Stimulated activated CD8-positive, alpha-beta memory T cell treated with anti-CD3 and anti-CD28 coated beads, Interleukin-15, amount 100 ng/mL, for 48 hours (primary cell): ENCODE measurements at places on chromosomes 7 and 10.

- no peak for DNase-seq
These were observed 78.3 kb downstream of the SH3PXD2A start for GRCh38 chr10:103776878-103777591.

DNA sequence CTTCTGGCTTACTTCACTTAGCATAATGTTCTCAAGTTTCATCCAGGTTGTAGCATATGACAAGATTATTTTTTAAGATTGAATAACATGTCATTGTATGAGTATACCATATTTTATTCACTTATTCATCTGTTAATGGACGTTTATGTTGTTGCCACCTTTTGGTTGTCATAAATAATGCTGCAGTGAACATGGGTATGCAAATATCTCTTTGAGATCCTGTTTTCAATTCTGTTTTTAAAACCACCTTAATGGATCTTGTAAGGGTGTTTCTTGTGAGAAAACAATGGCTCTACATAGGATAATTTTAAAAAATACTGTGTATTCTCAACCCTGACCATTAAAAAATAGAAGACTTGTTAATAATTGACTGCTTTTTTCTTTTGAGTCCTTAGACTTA, 290.7 kb upstream of the TMEM229A start:
- no peak for DNase-seq

GRCh38 chr7:1068013-1068412, 19.9 kb upstream of the GPER1 start:
- DNase-seq = no peak

- DNase-seq = no peak
These were observed 144.9 kb upstream of the MAGI2 start for GRCh38 chr7:79598351-79598750.

GRCh38 chr7:80070391-80070790, 64.2 kb upstream of the GNAI1 start:
- no peak for DNase-seq

GRCh38 chr7:134527979-134528371, 608 bp downstream of the AKR1B10 start:
- DNase-seq = no peak

- no peak for DNase-seq
These were observed 336.8 kb downstream of the ARL4A start for GRCh38 chr7:13024121-13024674.

- no peak for DNase-seq
These were observed 274.4 kb upstream of the YAE1 start for GRCh38 chr7:39291628-39292410.

DNA sequence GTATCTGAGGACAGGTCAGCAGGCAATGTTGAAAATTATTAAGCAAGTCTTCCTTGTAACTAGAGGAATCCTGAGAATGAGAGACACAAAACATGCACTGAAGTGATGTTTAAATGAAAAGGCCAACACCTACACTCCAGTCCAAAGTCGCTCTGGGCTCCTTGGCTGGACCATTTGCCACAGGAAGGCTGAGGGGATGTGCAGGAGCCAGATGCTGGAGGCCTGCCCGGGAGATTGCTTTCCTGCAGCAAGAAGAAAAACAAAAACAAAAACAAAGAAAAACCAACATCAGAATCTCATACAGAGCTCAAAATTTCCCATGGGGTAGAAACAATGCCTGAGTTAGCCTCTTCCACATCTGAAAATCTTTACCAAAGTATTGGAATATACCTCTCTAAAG, 157.0 kb downstream of the DGKI start:
- no peak for DNase-seq

DNA sequence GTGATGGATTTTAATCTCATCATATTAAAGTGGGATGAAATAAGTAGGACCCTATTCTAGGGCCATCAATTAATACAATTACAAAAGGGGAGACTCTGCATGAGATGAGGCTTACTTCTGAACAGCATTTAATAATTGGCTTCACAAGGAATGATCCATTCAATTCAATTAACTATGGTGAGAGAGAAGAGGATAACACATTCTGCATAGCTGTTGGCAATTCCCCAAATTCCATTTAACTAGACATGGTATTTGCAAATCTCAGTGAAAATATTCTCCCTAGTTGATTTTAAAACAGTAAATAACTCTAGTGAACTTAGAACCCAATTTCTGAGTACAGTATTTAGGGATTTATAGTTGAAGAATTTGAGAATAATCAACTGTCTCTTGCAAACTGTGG, 145.3 kb downstream of the NOC3L start:
- DNase-seq = no peak

DNA sequence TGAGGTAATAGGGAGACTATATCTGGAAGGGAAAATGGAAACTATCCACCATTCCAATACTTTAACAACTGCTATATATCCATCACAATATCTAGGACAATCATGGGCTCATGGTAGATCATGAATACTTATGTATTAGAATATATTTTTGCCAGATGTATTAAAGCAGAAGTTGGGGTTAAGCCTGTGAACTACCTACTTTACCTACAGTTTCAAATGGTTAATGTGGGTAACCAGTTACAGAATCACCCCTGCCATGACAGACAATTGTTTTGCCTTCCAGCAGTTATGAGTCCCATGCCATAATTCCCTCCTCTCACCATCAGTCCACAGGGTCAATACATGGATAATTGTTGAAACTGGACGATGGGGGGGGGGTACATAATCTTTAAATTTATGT, 29.9 kb upstream of the RAPGEF5 start:
- no peak for DNase-seq

- no peak for DNase-seq
These were observed 44.5 kb downstream of the PRTFDC1 start for GRCh38 chr10:24907956-24908355.

DNA sequence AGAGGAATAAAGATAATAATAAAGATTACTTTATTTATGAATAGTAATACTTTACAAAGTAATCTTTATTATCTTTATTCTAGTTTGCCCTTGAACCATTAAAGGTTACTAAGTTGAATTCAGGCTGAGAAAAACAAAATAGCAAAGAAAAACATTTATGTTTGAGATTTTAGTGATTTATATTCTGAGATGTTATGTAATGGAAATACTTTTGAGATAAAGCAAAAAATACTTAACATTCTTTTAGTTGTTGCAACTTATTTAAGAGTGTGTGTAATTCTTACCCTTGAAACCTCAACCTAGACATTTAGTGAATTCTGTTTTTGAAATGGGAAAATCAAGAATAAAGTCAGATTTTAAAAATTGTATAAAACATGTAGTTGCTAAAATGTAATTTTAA, 40.0 kb downstream of the MINPP1 start:
- no peak for DNase-seq
